ENCODE measurements at places on chromosomes 11 and 22.
A peak's percentile ranks its signal among the peaks of the same experiment; 100 is the strongest.

- peak overlapping the region; percentile 21 for H3K4me3 ChIP-seq
- H3K27ac ChIP-seq = no peak overlapping the region
- no peaks in the 10 kb centered on the region for H3K27me3 ChIP-seq
- H3K36me3 ChIP-seq = no peaks in the 10 kb centered on the region
Measured at GRCh38 chr11:128506999-128507611, 80.3 kb downstream of the ETS1 start.

DNA sequence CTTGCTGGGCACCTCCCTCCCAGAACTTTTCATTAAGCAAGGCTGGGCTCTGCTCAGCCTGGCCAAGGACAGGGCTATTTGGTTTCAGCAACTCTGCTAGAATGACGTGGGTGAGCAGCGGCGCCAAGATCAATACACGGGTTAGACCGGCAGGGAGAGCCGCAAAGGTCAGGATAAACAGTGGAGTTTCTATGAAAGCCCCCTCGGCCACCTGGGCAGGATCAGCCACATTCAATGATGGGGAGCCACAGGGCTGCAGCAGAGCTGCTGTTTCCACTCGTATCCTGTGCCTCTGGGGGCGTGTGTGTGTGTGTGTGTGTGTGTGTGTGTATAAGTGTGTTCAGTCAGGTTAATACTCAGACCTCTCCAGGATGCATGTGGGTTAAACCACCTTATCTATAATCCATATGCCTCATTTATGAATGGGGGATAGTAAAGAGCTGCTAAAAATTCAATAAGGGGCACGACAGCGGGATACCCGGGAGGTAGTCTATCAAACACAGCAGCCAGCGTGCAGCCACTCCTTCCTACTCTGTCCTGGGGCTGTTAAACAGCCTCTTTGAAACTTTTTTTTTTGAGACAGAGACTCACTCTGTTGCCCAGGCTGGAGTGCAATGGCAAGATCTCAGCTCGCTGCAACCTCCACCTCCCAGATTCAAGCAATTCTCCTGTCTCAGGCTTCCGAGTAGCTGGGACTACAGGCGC, 34.8 kb downstream of the MYH9 start:
- H3K27me3 ChIP-seq = no peaks in the 10 kb centered on the region
- no peak for DNase-seq
- H3K4me3 ChIP-seq = no peak overlapping the region
- H3K36me3 ChIP-seq = peaks cover 6% of the 10 kb centered on the region

GRCh38 chr11:77035039-77035438, 841 bp downstream of the B3GNT6 start:
- peaks cover 27% of the 10 kb centered on the region for H3K27me3 ChIP-seq
- H3K36me3 ChIP-seq = no peaks in the 10 kb centered on the region
- H3K4me3 ChIP-seq = no peak overlapping the region
- no peak for DNase-seq
- peaks cover 7% of the 10 kb centered on the region for H3K4me1 ChIP-seq
- no peak overlapping the region for H3K27ac ChIP-seq

DNA sequence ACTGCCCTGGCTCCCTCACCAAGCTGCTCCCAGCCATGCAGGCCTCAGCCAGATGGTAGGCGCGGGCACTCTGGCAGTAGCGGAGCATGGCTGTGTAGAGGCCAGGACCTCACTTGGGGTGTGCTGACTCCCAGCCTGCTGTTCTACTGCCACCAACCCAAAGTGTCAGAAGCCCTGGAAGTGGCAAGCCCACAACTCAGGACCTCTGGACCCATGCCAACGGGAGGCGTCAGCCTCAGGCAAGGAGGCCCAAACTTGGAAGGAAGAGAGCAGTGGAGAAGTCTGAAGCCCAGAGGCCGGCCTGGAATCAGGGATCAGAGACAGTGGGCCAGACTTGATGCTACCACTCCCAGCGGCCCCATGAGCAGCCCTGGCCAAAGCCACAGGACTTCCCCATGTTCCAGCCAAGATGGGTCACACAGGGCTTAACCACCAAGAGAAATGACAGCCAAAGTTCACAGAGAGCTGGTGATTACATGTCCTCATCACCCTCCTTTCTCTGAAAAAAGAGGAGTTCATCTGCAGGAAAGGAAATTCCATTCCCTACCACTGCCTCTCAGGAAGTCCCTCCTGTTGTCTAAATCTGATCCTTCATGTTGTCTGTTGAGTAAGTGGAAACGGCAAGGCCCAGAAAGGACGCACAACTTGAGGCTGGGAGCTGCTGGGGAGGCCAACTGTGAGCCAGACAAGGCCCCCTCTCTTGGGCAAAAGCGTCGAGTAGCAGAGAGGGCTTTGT, 4.4 kb downstream of the ARRB1 start:
- peaks cover 90% of the 10 kb centered on the region for H3K4me1 ChIP-seq
- DNase-seq = no peak
- no peak overlapping the region for H3K4me3 ChIP-seq
- peaks cover 8% of the 10 kb centered on the region for H3K27me3 ChIP-seq
- H3K36me3 ChIP-seq = peaks cover 5% of the 10 kb centered on the region

DNA sequence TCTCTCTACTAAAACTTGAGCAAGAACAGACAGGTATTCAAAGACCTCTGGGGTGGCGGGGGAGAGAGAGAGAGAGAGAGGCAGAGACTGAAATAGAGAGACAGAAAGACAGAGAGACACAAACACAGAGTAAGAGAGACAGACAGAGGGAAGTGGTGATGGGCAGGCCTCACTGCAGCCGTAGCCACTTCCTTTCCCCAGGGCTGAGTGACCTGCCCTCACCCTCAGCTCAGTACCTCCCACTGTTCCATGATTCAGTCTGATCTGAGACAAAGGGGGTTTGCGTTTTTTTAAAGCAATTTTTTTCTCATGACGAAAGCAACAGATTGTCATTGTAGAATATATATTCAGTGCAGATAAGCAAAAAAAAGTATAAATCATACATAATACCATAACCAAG, 607.9 kb upstream of the B3GAT1 start:
- H3K27me3 ChIP-seq = peaks cover 7% of the 10 kb centered on the region
- peaks cover 20% of the 10 kb centered on the region for H3K36me3 ChIP-seq
- H3K4me3 ChIP-seq = no peak overlapping the region

DNA sequence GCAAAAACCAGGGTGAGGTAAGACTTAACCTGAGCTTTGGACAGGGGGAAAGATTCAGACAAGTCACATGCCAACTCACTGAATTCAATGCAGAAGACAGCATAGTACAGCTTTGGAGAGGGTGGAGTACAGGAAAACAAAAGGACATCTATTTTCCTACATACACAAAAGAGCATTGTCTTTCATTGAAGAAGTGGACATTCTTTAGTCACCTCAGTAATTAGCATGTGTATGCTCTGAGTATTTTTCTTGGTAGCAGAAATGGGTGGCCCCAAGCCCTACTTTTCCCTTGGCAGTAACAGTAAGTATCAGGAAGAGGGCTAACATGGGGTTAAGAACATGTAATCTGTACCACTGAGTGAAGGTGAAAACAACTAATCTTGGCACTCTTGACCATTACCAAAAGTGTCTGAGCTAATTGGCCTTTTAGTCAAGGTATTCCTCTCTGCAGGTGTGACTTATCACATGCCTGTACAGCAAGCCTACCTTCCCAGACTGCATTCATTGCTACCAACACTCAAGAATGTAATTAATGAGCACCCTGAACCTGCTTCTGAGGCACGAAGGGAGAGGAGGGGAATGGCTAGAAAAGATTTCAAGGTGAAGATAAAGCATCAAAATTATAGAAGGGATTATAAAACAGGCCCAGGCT, 33.9 kb downstream of the SYTL2 start:
- peaks cover 21% of the 10 kb centered on the region for H3K4me1 ChIP-seq
- H3K36me3 ChIP-seq = peaks cover under 1% of the 10 kb centered on the region
- DNase-seq = no peak
- H3K27me3 ChIP-seq = no peaks in the 10 kb centered on the region
- no peak overlapping the region for H3K4me3 ChIP-seq

GRCh38 chr22:35400501-35400790, 506 bp downstream of the MCM5 start:
- peak overlapping the region; percentile 45 for H3K27ac ChIP-seq
- peaks cover 42% of the 10 kb centered on the region for H3K4me1 ChIP-seq
- no peaks in the 10 kb centered on the region for H3K27me3 ChIP-seq
- no peak for DNase-seq
- peaks cover 41% of the 10 kb centered on the region for H3K36me3 ChIP-seq
- H3K4me3 ChIP-seq = peak overlapping the region; percentile 96

DNA sequence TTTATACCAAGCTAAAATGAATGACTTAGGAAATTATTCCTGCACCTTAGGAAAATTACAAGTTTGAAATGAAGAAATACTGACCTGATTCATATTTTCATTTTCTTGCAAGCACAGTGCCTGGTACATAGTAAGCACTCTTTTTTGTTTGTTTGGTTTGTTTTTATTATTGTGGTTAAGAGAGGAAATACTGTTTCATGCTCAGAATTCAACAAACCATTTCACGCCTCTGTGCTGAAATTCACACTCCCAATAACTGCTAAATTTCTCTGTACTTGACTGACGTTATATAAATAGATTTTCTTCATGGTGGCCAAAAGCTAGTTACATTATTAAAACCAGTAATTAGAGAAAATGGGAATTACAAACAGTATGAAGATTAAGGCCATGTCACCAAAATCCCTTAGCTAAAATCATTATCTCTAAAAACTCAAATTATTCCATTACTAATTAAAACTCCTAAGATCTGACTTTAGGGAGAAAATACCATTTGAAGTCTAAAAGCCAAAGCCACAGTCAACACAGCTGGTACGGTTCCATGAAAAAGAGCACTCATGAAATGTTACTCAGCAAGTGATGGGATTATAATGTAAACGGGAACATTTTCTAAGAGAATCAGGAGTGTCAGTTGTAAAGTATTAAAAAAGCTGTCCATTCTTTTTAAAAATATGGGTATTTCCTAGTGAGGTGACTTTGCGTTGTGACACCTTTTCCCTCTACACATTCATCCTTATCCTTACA, 77.8 kb upstream of the DDI1 start:
- H3K27me3 ChIP-seq = no peaks in the 10 kb centered on the region
- peaks cover 13% of the 10 kb centered on the region for H3K4me1 ChIP-seq
- H3K27ac ChIP-seq = no peak overlapping the region
- DNase-seq = no peak

DNA sequence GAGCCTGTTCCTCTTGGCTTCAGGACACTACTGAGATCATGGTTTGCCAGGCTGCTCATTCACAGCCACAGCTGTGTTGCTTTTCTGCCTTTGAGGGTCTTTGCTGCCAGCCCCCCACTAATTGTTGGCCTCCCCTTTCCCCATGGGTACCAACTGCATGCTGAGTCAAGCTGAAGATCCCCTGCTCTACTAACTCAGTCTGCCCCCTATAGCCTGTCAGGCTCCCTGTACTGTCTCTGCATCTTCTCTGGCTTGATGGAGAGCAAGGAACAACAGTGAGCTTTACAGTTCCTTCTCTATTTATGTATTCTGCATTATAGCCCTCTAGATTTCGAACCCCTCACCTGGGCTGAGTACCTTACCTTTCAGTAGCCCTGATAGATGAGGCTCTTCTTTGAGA, 257.6 kb upstream of the CADM1 start:
- DNase-seq = no peak
- peaks cover 9% of the 10 kb centered on the region for H3K4me1 ChIP-seq
- peaks cover 58% of the 10 kb centered on the region for H3K27me3 ChIP-seq
- no peak overlapping the region for H3K27ac ChIP-seq

DNA sequence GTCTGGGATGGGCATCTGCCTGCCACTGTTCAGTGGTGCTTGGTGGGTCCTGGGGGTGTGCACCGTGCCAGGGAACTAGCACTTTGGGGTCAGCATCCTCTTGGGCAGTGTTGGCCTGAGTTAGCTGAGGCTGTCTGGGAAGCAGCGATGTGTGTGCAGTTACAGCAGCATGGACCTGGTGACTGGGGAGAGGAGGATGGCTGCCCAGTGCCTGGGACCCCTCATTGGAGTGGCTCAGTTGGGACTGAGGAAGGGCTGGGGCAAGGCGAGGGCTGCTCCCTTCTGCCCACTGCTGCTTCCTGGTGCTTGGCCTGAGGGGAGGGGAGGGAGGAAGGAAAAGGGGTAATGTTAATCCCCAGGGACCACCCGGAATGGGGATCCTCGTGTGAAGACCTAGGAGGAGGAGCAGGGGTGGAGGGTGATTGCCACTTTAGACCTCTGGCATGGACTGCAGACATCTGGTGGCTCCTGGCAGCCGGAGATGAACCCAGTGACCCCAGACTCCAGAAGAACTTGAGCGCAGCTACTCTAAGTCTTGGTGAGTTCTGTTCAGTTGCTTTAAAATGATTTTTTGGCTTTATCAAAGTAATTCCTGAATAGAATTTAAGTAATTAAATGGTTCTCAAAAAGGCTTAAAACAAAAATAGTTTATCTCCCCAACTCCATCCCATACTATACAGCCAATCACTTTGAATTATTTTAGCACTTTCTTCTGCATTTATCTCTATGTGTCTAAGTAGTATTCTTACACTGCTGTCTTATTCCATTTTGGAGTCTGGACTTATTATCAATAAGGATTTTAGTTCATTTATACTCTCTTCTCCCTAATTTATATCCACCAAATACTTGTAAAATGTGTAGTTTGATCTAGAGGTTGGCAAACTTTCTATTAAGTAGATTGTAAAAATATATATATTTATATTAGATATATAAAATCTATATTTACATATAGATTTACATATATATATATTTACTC, 15.4 kb upstream of the TMEM191C start:
- H3K4me3 ChIP-seq = no peak overlapping the region
- 0 out of 2 replicates have a peak overlapping the region, but pooled peaks have one; percentile 36 for H3K27ac ChIP-seq
- 0 out of 2 replicates have a peak, but pooled peaks cover 3% of the 10 kb centered on the region for H3K36me3 ChIP-seq
- DNase-seq = no peak

GRCh38 chr11:86070142-86071056, 1.5 kb upstream of the PICALM start:
- H3K27me3 ChIP-seq = no peaks in the 10 kb centered on the region
- H3K4me1 ChIP-seq = peaks cover 31% of the 10 kb centered on the region
- H3K4me3 ChIP-seq = peak overlapping the region; percentile 99
- H3K27ac ChIP-seq = peak overlapping the region; percentile 98

DNA sequence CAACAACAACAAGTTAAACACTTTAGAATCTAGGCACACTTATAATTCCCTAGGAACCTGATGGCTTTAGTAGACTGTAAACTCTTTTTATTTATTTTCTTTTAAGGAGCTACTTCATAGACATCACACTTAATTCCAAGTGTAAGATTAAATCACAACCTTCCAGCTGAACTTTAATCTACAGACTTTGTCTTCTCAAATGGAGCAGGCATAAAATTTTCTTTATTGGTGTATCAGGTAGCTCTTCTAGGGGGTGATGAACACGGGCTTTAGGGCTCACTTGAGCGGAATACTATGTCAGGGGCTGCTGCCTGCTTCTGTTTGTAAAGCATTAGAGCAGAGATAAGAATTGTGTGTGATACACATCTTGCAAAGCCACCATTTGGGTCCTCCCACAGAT, 525.8 kb upstream of the FAT3 start:
- H3K27me3 ChIP-seq = no peaks in the 10 kb centered on the region
- DNase-seq = no peak
- H3K4me1 ChIP-seq = peaks cover 5% of the 10 kb centered on the region
- no peak overlapping the region for H3K4me3 ChIP-seq

- DNase-seq = no peak
- no peaks in the 10 kb centered on the region for H3K36me3 ChIP-seq
- H3K27ac ChIP-seq = no peak overlapping the region
Measured at GRCh38 chr11:134062265-134063123, 6.4 kb upstream of the JAM3 start.

Measured in WTC11 (cell line).